ENCODE measurements at places on chromosomes 3 and 15.

- no peak for DNase-seq
These were observed 47.1 kb downstream of the OIP5 start for GRCh38 chr15:41285285-41285684.

DNA sequence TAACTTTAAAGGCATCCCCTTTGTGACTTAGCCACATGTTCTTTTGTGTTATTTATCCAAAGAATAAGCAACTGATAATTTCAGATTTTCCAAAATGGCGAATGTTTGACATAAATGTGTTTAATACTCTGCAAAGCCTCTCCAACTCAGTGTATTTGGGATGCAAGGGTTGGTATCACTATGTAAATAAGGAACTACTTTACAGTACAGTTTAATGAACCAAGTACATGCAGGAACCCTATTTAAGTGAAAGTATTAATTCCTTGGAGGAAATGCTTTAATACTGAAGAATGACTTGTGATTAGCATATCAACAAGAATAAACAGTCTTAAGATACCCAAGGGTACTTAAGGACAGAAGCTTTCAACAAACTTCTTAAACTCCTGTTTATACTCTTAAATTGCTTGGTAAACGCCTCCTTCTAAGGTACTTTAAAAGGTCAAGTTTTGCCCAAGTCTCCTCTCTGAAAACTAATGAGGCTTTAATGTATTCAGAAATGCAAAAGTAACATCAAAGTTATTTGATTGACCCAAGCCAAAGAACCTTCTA is 107.7 kb downstream of the TNIK start:
- no peak for DNase-seq

DNA sequence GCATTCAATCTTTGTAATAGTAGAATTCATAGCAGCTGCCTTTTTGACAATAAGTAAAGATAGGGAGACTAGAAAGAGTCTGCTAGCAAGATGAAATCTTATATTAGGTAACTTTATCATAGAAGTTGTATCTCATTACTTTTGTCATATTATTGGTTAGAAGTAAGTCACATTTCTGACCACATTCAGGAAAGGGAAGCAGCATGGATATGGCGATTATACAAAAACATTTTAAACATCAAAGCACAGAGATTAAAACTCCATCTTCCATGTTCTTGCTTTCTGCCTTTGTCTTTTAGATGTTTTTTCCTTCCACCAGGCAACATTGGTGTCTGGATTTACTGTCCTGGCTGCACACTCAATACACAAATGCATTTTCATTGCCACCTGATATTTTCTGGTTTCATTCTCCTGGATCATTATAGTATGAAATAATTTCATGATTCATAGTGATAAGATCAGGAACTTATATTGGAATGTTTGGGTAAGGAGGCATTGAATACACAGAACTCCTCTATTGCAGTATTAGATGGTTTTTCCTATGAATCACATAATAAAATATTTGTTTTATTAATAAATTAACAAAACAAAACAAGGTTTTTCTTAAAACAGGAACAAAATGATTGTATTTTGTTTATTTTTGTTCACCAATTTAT is 1460.3 kb upstream of the CADM2 start:
- no peak for DNase-seq

DNA sequence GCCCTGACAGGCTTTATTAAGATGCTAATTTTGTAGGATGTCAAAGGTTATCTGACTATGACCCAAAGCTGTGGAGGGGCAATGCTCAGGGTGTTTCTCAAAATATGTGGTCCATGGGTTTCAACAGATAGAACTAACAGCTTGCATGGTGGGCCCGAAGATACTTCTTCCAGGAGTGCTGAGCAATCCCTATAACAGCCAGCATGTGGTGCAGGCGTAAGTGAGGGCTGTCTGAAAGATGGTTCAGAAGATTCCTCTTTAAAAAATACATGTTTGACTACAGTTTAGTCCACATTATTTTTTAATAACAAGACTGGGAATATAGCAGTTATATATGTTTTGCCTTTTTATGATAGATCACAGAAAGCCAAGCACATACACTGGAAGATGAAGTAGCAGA is 7.6 kb downstream of the SCG3 start:
- no peak for DNase-seq

GRCh38 chr3:167318306-167318705 is 61.8 kb downstream of the ZBBX start:
- DNase-seq, result no peak

DNA sequence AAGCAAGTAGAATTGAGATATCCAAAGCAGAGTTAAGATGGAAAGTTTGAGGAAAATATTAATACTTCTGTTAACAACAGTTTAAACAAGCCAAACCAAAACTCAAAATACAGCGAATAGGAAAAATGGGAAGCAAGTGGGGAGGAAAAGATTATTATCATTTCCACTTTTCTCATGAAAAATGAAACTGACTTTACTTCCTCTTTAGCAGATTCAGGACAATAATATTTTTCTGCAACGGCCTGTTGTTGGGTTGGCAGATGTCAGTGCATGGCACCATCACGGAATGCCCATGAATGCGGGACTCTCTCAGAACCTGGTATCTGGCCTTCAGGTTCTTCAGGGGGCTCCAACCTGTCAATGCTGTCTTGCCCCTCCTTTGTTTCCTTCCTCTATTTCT is 11.1 kb downstream of the ANKUB1 start:
- DNase-seq, result no peak

- no peak for DNase-seq
These were observed 6.8 kb downstream of the GATA2 start for GRCh38 chr3:128486205-128486628.

DNA sequence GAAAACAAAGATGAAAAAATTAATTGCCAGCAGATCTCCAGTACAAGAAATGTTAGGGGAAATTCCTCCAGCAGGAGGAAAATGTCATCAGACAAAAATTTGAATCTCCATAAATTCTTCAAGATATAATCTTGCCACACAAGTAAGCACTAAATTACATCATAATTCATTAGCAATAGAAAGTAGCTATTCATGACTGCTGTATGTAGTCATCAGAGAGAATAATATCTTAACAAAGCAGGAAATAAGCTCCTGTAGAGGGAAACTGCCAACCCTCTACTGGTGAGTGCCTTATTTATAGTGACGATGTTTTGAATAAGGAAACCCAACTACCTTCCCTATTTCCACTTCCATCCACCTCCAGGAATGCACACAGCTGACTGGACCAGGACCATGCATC is 15.8 kb upstream of the SLC27A2 start:
- DNase-seq, result peak; percentile 55

DNA sequence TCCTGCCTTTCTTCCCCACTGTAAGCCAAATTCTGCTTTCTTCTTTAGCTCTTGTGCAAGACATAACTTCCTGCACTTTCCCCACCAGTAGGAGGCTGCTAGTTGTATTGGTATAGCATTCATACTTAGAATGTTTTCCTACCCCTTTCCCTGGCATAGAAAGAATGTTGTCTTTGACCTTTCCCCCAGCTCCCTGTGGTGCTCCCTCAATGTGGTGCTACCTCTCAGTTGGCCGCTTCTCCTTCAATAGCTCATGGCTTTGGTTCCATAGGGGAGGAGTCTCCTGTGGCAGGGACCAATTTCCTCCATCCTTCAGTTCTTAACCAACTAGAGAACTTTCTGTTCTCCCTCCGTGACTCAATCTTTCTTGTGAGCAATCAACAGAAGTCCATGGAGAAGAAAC is 67.5 kb upstream of the AKAP13 start:
- DNase-seq, result no peak

GRCh38 chr15:87777054-87777561 is 479.4 kb downstream of the NTRK3 start:
- peak; percentile 75 for DNase-seq

- no peak for DNase-seq
These were observed 14.2 kb upstream of the CEP152 start for GRCh38 chr15:48825075-48825474.

GRCh38 chr3:65961128-65961527 is 77.6 kb downstream of the MAGI1 start:
- no peak for DNase-seq

DNA sequence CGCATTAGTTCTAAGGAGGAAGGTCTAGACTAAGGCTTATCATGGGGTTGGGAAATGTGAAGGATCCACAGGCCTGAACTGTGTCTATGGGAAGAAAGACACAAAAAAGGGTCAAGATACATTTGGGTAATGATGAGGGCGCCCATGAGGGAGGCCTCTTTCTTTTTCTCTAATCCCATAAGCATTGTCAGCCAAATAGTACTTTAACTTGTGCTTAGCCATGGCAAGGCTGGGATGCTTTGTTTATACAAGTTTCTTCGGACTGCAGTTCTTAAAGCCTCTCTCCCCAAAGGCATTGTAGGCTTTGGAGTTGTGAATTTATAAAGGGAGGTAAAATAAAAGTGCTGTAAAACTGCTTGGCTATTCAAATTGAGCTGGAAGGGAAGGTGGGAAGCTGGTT is 23.4 kb downstream of the ARMC8 start:
- no peak for DNase-seq

DNA sequence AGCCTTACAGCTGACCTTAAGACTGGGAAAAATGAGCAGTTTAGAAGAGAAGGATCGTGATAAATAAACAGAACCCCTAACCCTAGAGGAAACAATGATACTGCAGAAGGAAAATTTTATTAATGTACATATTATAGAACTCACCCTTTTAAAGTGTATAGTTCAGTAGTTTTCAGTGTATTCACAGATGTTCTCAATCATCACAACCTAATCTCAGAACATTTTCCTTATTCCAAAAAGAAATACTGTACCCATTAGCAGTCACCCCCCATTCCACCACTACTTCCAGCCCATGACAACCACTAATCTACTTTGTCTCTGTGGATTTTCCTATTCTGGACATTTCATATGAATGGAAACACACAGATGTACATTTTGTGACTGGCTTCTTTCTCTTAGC is 90.2 kb upstream of the AGTR1 start:
- no peak for DNase-seq

GRCh38 chr3:3743754-3744153 is 55.5 kb upstream of the LRRN1 start:
- no peak for DNase-seq

DNA sequence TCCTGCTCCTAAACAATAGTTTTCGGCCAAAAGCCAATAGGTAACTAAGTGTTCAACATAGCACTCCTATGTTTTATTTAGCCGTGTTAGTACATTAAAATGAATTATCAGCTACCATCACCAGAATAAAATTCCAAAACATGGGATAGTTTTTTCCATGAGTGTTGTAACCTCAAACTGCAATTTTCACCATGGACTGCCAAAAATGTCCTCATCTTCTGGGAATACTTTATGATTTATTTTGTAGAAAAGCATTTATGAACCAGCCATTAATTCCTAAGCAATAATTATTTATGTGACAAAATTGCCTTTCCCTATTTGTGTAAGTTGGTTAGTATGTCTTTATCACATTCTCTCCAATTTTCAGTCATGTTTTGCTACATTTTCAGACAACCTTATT is 438.1 kb downstream of the NAALADL2 start:
- DNase-seq, result no peak

GRCh38 chr3:69649120-69650065 is 89.9 kb upstream of the MITF start:
- no peak for DNase-seq

GRCh38 chr3:38805004-38805403 is 11.0 kb downstream of the SCN10A start:
- no peak for DNase-seq

DNA sequence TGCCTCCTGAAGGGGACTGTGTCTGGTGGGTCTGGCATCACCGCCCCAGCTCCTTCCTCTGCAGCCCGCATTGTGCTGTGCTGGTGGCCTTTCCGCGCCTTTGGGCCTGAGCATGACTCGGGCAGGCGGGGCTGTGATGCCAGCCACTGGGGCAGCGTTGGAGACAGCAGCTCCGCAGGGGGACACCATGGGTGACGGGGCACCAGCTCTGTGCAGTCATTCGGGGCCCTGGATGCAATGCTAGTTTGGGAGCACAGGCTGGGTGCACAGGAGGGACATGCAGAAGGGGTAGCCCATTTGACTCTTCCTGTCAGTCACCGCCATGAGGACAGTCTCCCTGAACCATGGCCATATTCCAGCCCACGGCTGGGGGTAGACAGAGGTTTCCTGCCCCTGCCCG is 83.8 kb upstream of the SNRPA1 start:
- DNase-seq, result no peak

DNA sequence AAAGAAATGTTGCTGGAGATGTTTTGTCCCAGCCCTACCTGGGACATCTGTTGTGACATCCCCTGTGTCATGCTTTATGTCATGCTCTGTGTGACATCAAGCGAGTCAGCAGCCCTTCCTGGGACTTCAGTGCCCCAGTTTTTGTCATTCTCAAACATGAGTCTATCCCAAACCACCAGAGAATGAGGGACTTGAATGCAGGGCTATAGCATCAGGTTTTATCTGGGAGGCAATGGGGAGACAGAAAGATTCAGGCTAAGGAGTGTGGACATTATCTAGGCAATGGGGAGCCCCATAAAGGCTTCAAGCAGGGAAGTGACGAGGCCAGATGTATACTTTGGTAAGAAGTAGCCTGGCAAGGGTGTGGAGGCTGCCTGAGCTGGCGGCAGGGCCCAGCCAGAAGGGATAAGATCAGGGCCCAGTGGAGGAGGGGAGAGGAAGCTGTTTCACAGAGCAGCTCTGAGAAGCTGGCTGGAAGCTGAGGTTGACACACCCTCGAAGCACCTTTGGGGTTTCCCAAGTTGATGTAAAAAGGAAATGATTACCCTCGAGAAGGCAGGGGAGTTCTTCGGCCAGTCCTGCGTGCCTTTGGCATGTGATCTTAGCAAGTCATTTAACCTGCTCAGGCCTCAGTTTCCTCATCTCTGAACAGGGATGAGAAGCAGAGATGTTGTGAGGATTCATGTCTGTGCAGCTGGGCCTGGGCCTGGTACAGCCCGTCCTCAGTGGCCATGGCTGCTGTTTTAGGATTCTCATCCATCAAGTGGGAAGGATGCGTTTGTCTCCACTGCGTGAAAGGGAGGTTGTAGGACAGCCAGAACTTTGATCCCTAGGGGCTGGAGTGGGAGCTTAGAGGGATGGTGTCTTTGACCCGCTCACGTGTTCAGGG is 34.3 kb downstream of the IRAK2 start:
- no peak for DNase-seq

- no peak for DNase-seq
These were observed 261.7 kb downstream of the SLC9A9 start for GRCh38 chr3:143586576-143586975.

- no peak for DNase-seq
These were observed 4.7 kb upstream of the ARHGEF3 start for GRCh38 chr3:56806407-56806806.

DNA sequence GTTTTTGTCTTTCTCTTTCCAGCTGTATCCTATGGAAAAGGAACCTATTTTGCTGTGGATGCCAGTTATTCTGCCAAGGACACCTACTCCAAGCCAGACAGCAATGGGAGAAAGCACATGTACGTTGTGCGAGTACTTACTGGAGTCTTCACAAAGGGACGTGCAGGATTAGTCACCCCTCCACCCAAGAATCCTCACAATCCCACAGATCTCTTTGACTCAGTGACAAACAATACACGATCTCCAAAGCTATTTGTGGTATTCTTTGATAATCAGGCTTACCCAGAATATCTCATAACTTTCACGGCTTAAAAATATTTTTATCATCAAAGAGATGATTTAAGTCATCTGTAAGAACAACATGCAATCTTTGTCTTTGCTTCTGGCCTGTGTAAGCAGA is 44.9 kb upstream of the PARP14 start:
- peak; percentile 2 for DNase-seq

- DNase-seq, result no peak
These were observed 176.1 kb upstream of the CDIN1 start for GRCh38 chr15:36403351-36403750.
